ENCODE measurements at places on chromosomes 13 and 19.
A peak's percentile ranks its signal among the peaks of the same experiment; 100 is the strongest.

GRCh38 chr13:27954406-27954851, 14.7 kb downstream of the CDX2 start:
- DNase-seq, result no peak

DNA sequence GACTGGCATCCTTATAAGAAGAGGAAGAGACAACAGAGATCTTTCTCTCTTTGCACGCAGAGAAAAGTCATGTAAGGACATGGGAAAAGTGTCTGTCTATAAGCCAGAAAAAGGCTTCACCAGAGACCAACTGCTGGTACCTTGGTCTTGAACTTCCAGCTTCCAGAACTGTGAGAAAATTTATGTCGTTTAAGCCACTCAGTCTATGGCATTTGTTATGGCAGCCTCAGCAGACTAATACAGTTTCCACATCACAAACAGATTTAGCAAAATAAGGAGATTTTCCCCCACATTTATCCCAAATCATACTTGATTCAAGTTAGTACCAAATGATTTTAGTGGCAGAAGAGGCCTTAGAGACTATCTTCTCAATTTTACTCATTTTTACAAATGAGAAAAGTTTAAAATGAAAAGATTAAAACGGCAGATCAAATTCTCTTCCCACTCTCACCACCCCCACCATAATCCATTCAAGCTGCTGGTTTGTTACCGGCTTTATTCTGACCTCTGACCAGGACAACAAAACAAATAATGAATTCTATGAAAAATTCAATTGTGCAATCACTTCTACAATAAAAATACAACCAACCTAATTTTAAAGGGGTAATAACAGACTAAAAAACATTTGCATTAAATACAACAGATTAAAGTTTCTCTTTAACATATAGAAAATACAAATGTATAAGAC, 316.3 kb downstream of the TBC1D4 start:
- DNase-seq, result no peak

DNA sequence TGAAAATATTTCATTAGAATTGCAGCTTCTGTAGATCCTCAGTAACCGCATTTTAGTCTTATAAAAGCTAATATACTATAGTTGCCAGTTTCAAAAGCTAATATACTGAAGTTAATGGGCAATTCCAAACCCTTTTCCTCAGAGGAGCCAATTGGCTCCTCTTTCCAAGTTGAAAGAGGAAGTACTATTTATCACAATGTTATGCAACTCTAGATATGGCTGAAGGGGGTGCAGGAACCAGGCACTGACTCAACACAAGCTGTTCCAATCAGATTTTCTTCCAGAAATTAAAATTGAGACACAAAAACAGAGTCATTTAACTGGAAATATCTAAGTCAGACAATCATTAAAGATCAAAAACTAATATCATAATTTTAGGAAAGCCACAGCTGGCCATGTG, 258.9 kb downstream of the PCDH20 start:
- no peak for DNase-seq

DNA sequence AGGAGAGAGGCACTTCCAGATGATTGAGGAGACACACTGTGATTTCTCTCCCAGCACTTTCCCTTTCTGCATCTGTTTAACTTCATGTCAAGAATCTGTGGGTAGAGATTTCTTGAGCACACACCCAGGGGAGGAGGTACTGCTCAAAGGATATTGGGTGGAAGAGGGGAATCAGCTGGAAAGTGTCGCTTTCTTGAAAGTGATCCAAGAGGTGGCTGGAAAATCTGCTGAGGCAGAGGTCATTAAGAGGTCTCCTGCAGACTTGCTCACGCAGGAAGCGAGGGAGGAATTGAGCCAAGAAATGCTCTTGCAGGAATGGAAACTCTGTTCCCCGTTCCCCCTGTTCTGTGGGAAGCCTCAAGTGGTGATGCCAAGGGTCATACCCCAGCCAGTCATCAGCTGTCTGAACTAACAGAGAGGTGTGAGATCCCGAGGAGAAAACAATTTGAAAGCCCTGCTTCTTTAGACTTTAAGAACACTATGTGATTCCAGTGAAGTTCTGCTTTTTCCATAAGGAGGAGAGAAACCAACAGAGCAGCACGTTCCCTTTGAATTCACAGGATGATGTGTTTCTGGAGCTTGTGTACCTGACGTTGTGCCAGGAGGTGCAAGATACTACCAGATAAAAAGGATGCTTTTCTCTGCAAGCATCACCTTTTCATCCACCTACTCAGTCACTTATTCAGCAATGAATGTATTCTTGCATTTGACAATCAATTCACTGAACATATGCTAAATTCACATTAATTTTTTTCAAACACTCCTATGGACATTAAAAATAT, 163.4 kb upstream of the GPR12 start:
- no peak for DNase-seq

GRCh38 chr13:93399212-93399611, 172.6 kb downstream of the GPC6 start:
- no peak for DNase-seq

- no peak for DNase-seq
Observed at GRCh38 chr13:94548821-94549231, 47.1 kb downstream of the TGDS start.

- no peak for DNase-seq
Observed at GRCh38 chr13:30829145-30829832, 76.8 kb upstream of the MEDAG start.

- no peak for DNase-seq
Observed at GRCh38 chr19:30235946-30236345, 136.2 kb upstream of the ZNF536 start.

DNA sequence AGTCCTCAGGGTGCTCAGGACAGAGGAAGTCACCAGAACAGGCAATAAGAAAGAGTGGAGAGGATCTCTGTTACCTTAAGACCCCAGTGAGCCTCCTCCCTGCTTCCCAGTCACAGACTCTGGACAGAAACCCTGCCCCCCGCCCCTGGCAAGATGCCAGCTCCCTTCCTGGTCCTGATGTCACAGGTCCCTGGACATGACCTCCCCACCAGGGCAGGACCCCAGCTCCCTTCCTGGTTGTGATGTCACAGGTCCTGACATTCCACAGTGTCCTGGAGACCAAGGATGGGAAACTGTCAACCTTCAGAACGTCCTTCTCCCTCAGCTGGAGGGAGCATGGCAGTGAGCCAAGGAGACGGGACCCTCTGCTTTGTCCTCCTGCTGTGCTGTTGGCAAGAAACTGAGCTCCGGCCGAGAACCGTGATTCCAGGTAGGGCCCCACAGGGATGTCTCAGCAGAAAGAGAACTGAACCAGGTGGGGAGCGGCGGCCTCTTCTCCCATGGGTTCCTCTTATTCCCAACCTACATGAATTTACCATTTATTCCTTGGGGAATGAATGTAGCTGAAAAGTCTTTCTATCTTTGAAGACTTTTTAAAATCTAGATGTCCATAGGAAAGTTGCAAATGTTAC, at the start of gene SPACA7:
Gene SPACA7, plus strand, starts transcription at position 306 of the 632 bp plus-strand sequence. Its CDS starts 31 bp downstream, at position 337.
- no peak for DNase-seq

DNA sequence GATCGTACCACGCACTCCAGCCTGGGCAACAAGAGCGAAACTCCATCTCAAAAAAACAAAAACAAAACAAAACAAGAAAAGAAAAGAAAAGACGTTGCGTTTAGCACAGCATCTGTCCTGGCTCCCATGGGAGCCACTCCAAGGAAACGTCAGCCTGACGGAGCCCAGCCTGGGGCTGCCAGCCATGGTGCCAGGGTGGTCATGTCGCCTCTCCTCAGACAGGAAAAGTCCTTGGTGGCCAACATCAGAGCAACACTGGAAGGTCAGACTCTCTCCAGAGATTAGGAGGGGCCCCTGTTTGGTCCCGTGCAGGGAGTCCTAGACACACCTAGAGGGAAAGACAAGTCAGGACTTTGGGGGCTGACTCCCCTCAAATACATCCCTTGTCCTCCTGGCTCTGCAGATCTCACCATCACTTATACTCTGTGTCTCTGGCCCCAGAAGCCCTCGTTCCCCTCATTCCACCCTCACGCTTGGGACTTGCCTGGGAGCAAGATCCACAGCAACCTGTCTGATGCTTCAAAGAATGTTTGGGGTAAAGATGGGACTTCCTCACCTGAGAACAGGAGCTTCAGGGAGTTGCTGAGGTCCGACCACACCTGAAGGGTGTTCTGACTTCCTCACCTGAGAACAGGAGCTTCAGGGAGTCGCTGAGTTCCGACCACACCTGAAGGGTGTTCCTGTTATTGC, 9.3 kb downstream of the LILRA4 start:
- DNase-seq, result no peak

DNA sequence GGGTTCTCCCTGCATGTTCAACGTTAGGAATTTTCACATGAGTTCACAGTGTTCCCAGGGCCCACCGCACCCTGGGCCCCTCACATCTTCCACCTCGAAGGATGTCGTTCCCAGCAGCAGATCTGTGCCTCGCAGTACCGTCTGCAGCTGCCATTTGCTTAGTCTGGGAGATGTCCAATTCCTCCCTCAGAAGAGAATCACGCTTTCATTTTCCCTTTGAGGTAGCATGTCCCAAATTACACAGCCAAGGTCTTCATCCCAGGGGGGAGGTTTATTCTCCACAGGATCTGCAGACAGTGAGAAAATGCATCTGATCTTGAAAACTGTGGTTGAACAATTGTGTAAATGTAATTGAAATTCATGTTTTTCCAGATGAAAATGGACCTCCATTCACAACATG, 150.2 kb downstream of the DCT start:
- no peak for DNase-seq

- DNase-seq, result no peak
Observed at GRCh38 chr19:15195371-15196334, 5.1 kb downstream of the NOTCH3 start.

- DNase-seq, result no peak
Observed at GRCh38 chr19:18737337-18737953, 53.7 kb downstream of the COMP start.

DNA sequence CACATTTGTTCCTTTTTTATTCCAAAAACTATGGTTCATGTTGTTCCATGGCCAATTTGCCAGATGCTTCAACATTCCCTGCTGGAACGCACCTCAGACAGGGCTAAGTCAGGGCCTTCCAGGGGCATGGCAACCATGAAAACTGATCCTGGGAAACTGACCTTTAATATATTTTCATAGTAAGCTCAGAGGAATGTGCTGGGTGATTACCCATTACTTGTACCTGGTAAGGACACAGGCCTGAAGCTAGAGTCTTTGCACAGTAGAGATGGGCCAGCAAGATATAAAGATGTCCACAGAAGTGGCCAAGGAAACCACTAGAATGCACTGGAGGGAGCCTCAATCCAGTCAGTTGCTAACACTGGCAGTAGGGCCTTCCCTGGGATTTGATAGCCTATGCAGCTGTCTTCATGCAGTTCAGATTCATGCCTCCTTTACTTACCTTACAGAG, 353.1 kb downstream of the ENOX1 start:
- DNase-seq, result no peak

GRCh38 chr19:45075301-45076028, 813 bp downstream of the ZNF296 start:
- peak; percentile 72 for DNase-seq

DNA sequence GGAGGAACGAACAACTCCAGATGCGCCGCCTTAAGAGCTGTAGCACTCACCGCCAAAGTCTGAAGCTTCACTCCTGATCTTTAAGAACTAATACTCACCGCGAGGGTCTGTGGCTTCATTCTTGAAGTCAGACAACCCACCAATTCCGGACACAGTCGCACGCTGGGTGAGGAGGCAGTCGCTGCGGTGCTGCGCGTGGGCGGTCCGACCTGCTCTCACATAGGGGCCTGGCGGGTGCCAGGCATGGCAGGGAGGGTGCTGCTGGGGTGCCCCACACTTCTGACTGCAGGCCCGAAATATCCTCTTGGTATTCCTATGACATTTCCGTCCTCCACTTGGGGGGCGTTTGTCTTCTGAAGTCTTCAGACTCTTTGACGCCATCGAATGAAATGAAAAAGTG, 7.4 kb upstream of the MICU2 start:
- no peak for DNase-seq

DNA sequence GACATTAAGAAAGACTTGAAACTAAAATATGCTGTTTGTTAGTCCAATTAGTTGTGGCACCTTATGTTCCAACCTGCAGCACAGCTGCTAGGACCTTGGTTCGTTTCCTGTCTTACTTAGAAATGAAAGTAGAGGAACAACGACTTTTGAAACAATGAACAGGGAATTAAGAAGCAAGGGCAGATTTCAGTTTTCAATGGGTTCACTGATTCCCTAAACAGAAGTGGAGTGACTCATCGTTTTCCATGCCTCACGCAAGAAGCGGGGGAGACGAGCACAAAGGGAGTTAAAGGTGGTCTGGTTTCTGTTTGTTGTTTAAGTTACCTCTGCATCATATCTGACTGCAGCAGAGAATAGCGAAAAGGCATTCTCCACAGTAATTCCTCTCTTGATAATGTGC, 44.8 kb downstream of the PHF11 start:
- no peak for DNase-seq

DNA sequence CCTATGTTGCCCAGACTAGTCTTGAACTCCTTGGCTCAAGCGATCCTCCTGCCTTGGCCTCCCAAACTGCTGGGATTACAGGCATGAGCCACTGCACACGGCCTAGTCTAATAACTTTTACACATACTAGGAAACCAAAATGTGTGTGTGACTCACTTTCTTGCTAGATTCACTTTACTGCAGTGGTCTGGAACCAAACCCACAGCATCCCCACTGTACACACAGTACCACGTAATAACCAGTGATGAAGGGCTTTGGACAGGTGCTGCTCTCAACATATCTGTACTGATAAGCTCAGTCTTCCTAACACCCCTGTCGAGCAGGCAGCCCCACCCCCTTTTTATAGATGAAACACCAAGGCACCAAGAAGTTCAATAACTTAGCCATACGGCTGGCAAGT, 5.1 kb downstream of the DNMT1 start:
- peak; percentile 73 for DNase-seq

GRCh38 chr19:27805848-27806247, 1407.1 kb downstream of the UQCRFS1 start:
- no peak for DNase-seq

DNA sequence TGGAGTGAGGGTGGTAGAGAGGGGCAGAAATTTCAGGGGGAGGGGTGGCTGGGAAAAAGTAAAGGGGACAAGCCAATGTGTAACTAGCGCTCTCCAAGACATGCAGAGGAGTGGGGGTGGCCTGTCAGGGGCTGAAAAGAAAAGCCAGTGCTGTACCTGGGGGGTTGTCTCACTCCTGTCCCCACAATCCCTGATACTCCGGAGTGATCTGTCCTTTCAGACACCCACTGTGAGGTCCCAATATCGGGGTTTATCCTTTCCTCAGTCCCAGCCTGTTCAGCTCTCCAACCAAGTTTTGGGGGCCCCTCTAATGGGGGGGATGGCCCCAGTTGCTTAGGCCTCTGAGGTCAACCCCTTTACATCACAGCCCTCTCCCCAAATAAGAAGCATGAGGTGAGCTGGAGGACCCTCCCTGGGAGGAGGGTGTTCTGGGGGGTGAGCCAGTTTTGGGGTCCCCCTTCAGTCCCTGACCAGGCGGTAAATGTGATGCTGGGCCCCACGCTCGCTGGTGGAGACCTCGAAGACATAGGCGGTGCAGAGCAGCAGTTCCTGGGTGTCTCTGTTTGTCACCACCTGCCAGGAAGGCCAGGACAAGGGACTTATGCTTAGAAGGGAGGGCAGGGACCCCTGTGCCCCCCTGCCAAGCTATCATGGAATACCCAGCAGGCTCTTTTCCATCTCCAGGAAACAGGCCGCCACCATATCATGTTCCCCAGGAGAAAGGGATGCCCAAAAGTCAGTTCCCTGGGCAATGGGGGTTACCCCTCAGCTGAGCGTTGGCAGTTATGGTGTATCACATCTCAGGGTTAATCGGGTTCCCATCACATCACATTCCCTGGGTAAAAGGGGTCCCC, 5.9 kb downstream of the CD37 start:
- no peak for DNase-seq
